Hematopoietic multipotent progenitor cell treated with erythropoietin and hydrocortisone succinate and interleukin-3 and kit ligand, for 6 days (in vitro differentiated cells): ENCODE measurements at places on chromosomes 1 and 21.

- no peak for DNase-seq
These were observed 680.3 kb downstream of the PLA2G4A start for GRCh38 chr1:187509091-187509490.

GRCh38 chr1:213931836-213932235, 55.9 kb upstream of the PROX1 start:
- DNase-seq, result no peak

- peak; percentile 71 for DNase-seq
These were observed at the start of gene CHRM3 for GRCh38 chr1:239386453-239387303. CHRM3 (plus strand) TSS chr1:239386568; CDS start chr1:239907452, 520,884 bp downstream.

- DNase-seq, result no peak
These were observed 61.3 kb downstream of the CLIC4 start for GRCh38 chr1:24806588-24806987.

- no peak for DNase-seq
These were observed 18.2 kb downstream of the MRPS6 start for GRCh38 chr21:34091607-34092006.

- DNase-seq, result peak; percentile 35
These were observed 46.0 kb upstream of the A3GALT2 start for GRCh38 chr1:33366762-33367484.

DNA sequence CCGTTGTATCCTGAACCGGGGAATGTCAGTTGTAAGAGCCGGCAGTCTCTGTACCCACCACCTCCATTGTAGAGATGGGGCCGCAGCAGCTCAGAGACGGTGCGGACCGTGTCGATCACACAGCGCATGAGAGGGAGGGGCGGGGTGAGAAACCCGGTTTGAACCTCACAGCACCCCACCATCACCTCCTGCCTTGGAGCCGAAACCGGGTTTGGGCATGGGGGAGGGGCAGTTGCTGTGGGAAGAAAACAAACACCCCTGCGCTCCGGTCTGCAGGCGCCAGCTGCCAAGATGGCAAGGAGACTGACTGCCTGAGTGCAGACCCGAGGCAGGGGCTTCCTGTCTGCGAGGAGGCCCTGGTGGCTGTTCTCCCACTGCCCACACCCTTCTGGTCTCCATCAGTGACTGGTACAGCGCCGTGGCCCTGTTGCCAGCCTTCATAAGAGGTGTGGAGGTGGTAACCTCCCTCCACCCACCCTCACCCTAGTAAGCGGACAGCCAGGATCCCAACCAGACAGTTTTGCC, 69.2 kb upstream of the SSBP3 start:
- peak; percentile 31 for DNase-seq

GRCh38 chr1:161199506-161200139, 769 bp upstream of the ADAMTS4 start:
- DNase-seq, result no peak

- DNase-seq, result no peak
These were observed 48.4 kb downstream of the JAK1 start for GRCh38 chr1:64917907-64918306.

GRCh38 chr1:206705726-206706297, 21.1 kb downstream of the MAPKAPK2 start:
- no peak for DNase-seq

GRCh38 chr1:50208756-50209155, 100.0 kb downstream of the ELAVL4 start:
- DNase-seq, result peak; percentile 2

GRCh38 chr1:208759255-208759654, 515.1 kb upstream of the PLXNA2 start:
- DNase-seq, result no peak

DNA sequence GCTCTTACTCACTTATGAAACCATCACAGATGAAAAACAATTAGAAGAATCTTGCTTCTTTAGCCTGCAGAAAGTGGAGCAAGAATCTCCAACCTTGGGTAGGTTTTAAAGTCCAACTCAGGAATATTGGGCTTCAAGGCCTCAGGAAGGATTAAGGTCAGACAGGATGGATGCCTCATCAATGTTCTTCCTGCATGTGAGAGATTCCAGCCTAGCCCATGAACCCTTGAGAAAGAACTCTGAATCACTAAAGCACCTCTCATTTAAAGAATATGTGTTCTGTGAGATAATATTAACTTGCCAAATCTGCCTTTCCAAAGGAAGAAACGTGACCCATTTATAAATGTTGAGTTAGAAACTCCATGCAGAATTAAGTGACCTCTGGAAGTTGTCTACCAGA, 345.2 kb upstream of the CAMK1G start:
- no peak for DNase-seq

GRCh38 chr1:84000196-84000885, 1.4 kb upstream of the TTLL7 start:
- no peak for DNase-seq

- DNase-seq, result no peak
These were observed 30.3 kb upstream of the PGBD5 start for GRCh38 chr1:230456478-230456877.

DNA sequence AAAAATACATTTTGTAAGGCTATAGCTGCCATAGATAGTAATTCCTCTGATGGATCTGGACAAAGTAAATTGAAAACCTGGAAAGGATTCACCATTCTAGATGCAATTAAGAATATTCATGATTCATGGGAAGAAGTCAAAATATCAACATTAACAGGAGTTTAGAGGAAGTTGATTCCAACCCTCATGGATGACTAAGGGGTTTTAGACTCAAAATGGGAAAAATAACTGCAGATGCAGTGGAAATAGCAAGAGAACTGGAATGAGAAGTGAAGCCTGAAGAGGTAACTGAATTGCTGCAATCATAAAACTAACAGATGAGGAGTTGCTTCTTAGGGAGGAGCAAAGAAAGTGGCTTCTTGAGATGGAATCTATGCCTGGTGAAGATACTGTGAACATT, 230.8 kb downstream of the KCTD3 start:
- DNase-seq, result no peak

DNA sequence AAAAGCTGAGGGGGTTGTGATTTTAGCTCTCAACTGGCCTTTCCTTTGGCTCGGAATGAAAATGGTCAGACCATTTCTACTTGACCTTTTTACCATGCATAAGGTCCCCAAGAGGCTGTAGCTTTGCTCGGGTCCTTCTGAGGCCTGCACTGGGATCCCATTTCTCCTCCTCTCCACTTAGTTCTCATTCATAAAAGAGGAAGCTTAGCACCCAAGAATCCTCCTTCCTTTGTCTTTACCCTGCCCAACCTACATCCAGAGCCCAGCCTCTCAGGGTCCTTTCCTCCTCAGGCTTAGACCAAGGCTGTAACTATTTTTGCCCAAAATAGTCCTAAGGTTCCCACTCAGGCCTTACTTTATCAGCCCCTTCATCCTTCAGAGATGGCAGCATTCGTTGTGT, 6.0 kb upstream of the SLC27A3 start:
- no peak for DNase-seq

DNA sequence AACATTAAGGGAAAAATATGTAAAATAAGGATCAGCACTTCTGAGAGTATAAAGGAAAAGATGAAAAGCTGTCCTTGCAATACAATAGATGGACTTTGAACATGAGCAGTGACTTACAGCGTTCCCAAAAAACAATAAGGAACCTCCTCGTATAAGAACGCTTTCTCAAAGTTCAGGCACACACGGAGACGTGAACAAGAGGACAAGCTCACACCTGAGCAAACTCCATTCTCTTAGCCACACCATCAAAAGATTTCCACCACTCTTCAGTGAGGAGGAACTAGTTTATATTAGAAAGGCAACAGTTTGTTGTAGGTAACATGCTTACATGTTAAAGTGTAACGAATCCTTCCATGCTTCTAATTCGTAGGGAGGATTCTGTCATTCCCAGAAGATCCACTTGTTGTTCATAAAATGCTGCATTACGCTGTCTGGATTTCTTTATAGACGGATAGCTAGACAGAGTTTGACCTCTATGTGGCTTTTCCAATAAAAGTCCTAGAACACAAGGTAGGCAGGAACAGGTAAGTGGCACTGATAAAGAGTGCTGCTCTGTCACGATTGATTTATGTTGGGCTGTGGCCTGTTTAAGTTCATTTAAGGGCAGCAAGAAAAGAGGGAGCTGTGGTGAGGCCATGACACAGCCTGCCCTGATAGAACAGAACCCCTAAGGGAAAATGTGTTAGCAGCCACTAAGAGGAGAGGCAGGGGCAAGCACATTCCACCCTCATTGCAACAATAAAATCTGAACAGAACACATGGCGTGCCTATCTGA, 37.0 kb upstream of the ATP1A1 start:
- no peak for DNase-seq

GRCh38 chr1:214717351-214717750, 114.4 kb downstream of the CENPF start:
- DNase-seq, result no peak

GRCh38 chr1:53847980-53848379, 9.9 kb upstream of the NDC1 start:
- DNase-seq, result no peak
